ENCODE measurements at places on chromosomes 1 and 21. TPM values are rescaled to one million over a fixed set of nuclear protein-coding genes. Genes with fewer than 3 reads are reported as not detected.

- DNase-seq, result no peak
These were observed 568.8 kb downstream of the AJAP1 start for GRCh38 chr1:5223206-5223605.

DNA sequence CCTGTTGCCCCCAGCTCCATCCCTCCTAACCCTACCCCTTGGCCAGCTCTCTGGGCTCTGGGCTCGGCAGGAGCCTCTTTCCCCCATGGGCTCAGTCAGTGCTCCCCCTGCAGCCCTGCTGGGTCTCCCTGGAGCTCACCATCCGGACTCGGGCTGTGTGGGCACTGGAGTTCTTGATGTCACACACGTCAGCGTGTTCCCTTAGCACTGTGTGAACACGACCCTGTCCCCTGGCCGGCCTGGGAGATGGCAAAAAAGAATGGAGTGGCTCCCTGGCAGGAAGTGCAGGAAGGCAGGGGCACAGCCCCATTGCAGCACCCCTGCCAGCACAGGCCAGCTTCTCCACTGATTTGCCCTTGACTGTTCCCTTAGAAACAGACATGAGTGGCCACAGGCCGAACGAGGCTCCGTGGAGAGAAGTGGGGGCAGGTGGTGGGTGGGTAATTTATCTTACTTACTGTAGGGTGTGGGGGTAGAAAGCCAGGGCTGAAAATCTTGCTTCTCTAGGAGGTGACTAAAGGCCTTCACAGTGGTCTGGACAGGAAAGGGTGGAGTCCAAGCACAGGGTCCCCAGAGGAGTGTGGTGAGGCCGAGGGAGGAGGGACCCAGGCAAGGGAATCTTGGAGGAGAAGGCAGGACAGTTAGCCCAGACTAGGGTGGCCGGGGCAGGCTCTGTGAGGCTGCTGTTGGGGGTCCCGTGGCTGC lies 381.7 kb upstream of the VAMP3 start:
- no peak for DNase-seq

Gene RAB13
- total RNA-seq, result 7.5 TPM

DNA sequence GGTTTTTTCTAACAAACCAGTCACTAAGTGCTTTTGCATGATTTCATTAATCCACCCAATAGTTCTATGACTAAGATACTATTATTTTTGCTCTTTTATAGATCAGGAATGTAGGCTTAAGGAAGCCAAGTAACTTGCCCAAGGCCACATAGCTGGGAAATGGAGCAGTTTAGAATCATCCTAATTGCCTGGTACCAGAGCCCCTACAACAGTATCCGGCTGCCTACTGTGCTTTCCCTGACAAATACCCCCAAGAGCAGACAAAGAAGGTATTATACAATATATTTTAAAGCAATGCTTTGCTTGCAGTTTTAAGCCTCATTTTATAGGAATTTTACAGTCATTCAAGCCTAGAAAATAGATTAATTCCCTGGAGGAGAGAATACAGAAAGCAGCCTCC lies 45.5 kb upstream of the RASAL2 start:
- DNase-seq, result no peak

DNA sequence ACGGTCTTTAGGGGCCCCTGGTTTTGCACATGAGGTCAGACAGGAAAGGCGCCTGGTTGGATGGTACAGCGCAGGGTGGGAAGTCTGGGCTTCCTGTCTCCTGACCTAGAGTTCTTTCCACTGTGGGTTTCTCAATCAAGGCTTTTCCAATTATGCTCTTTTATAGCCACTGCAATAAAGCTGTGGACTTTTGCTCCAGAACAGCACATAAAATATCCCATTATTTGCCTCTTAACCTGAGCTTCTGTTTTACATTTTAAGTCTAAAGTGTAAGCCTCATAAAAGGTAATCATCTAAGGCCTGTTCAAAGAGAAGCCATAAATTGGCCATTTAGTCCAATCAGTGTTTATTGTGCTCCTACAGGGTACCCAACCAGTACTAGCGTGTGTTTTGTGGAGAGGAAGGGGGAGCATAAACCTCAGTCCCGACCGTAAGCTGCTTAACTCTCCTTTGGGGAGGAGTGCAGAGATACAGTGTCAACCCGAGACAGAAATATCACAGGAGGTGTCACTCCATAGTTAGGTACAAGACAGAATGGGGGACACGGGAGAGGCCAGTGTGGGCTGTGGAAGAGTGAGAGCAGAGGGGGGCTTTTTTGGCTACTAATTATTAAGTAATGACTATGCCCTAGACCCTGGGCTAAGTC lies 270.0 kb downstream of the TRABD2B start:
- no peak for DNase-seq

DNA sequence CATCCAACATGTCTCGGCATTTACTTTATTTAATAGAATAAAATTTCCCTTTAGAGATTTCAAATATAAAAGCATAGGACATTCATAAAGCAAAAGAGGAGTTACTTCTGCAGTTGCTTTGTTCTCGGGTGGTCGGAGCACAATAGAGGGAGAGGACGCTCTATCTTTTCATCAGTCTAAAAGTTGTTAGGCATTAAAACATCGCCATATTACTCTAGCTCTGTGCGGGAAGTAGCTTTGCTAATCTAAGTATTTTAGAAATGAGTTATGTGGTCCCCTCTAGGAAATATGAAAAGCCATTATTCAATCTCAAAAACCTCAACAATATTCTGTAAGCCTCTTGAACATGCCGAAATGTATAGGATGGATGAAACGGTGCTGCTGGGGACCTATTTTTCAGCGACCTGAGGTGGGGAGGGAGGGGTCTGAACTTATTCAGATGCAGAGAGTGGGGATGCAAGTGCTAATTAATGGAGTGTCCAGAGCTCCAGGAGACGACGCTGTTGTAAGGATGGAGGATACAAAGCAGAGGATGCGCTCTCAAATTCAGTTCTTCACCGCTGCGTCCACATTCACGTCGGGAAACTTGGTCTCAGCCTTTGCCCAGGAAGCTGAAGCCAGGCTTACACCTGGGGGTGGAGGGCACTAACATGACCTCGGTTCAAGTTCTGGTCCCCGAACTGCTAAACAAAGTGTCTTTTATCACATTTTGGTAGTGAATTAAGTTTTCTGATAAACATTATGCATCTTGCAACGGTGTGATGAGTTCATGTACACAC lies 6.3 kb downstream of the CDKN2C start:
- no peak for DNase-seq

GRCh38 chr1:87004857-87005256 lies 90.4 kb downstream of the HS2ST1 start:
- DNase-seq, result no peak
